ENCODE measurements at places on chromosomes 2 and 18.

- no peak for DNase-seq
Observed at GRCh38 chr2:228876276-228876675, 394.8 kb downstream of the PID1 start.

DNA sequence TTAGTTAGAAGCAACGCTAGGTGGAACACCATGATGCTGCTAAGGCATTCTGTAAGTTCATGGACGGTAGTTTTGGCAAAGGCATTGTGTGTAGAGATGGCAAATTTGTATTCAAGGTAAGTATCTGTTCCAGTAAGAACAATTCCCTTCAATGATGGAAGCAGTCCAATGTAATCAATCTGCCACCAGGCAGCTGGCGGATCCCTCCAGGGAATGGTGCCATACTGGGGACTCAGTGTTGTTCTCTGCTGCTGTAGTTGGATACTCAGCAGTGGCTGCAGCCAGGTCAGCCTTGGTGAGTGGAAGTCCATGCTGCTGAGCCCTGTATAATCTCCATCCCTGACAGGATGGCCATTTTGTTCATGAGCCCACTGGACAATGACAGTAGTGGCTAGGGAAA lies 62.8 kb downstream of the ARL6IP6 start:
- no peak for DNase-seq

DNA sequence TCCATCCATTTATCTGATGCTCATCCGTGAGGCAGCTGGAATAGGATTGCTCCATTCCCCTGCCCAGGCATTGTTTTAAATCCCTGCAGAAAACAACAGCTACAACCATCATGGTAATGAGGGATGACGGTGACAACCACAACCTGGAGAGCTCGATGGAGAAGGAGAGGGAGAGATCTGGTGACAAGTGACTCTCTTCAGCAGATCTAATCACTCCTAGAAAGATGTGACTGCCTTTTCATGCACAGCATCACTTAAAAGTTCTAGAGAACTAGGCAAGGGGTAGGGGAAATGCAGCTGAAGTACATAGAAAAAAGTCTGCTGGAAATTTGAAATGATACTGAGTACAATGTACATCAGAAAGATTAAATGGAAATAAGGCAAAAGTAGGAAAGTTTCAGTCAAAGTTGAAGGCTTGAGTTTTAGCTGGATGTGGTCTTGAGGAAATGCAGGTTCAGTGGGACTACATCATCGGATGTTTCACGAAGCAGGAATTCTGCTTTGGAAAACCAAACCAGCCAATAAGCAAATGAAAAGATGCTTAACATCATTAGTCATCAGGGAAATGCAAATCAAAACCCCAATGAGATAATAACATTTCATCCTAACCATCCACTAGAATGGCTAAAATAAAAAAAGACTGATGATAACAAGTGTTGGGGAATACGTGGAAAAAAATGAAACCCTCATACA lies 6.8 kb upstream of the ARHGAP25 start:
- DNase-seq = no peak

- no peak for DNase-seq
Observed at GRCh38 chr18:34023471-34023870, 201.2 kb downstream of the NOL4 start.

- DNase-seq = no peak
Observed at GRCh38 chr2:42925742-42926433, 133.5 kb upstream of the HAAO start.

GRCh38 chr18:62088156-62088555 lies 98.7 kb downstream of the PIGN start:
- no peak for DNase-seq
